ENCODE measurements at places on chromosomes 3 and 15.

- no peak for DNase-seq
Observed at GRCh38 chr15:92460023-92460422, 66.3 kb downstream of the ST8SIA2 start.

- no peak for DNase-seq
Observed at GRCh38 chr3:12343047-12343501, 54.2 kb downstream of the PPARG start.

DNA sequence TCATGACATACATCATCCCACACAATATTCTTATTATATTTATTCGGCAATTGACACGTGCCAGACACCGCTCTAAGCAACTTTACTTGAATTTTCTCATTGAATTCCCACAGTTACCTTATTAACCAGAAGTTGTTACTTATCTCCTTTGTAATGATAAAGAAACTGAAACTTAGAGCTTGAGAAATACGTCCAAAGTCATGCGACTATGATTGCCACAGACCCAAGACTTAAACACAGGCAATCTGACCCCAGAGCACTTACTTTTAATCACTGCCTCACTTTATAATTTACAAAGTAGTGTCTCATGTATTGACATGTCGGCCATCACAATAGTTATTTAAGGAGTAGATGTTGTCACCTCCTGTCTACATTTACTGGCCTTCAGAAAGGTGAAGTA is 64.7 kb downstream of the ATP13A4 start:
- no peak for DNase-seq

DNA sequence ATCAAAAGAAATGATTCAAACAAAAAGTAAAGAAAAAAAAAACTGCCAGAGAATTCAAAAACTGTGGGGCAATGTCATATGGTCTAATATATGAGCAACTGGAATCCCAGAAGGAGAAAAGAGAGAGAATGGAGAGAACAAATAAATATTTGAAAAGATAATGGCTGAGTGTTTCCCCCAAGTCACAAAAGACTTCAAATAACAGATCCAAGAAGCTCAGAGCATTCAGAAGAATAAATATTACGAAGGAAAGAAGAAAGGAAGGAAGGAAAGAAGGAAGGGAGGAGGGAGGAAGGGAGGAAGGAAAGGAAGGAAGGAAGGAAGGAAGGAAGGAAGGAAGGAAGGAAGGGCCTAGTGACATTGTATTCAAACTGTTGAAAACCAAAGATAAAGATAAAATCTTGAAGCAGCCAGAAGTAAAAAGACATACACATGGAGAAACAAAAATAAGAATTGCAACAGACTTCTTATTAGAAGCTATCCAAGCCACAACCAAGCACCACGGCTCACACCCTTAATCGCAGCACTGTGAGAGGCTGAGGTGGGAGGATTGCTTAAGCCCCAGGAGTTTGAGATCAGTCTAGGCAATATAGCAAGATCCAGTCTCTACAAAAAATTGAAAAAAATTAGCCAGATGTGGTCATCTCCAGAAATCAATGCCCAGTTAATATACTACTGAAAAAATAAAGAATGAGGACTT is 118.9 kb upstream of the IGSF10 start:
- no peak for DNase-seq

DNA sequence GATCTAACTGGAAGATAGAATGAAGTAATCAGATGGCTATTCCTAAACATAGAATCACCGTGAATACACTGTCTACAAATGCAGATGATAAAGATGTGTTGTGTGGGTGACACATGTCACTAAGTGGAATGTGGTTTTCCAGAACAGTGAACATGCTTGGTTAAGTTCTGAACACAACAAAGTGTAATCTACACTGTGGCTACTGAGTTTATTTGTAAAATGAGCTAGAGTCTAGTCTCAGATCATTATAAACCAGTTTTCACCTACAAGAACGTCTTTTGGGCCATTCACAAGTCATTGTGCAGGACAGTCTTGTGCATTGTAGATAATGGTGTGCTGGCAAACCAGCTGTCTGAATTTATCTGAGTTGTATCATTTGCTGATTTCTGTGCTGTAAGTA is 35.3 kb downstream of the OXNAD1 start:
- DNase-seq = no peak

DNA sequence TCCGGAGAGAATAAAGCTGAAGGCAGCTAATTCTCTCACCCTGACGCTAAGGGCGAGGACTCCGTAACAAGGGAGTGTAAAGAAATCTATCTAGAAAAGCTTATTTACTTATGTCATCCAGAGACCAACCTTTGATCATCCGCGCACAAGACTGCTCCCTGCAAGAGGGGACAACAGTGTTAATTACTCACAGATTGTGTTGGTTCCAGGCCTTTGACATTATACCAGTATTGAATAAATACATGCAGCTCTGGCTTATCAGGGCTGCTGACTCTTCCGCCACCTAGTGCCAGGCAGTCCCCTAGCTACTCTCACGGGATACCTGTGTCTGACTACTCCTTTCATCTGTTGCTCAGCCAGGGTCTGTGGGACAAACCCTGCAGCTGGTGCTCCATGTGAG is 211.7 kb downstream of the DTWD1 start:
- no peak for DNase-seq

- no peak for DNase-seq
Observed at GRCh38 chr15:63801910-63802309, 31.8 kb downstream of the HERC1 start.

DNA sequence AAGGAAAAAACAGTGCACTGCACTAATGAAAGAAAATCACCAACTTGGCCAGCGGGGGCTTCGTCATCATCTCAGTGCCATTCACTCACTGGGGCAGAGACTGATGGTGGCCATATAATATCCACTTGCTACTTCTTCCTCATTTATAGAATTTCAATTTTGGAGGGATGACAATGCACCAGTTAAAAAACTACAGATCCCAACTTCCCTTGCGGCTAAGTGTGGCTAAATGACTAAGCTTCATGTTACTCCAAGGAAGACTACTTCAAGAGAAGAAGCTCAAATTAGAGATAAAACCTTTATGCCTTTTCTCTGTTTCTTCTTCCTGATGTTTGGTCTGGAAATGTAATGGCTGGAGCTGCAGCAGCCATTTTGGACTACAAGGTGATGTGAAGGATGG is 38.8 kb downstream of the NGLY1 start:
- DNase-seq = no peak

- DNase-seq = no peak
Observed at GRCh38 chr3:129827765-129828164, 65.7 kb downstream of the TMCC1 start.

GRCh38 chr15:44173813-44174212 is 21.3 kb downstream of the FRMD5 start:
- no peak for DNase-seq

DNA sequence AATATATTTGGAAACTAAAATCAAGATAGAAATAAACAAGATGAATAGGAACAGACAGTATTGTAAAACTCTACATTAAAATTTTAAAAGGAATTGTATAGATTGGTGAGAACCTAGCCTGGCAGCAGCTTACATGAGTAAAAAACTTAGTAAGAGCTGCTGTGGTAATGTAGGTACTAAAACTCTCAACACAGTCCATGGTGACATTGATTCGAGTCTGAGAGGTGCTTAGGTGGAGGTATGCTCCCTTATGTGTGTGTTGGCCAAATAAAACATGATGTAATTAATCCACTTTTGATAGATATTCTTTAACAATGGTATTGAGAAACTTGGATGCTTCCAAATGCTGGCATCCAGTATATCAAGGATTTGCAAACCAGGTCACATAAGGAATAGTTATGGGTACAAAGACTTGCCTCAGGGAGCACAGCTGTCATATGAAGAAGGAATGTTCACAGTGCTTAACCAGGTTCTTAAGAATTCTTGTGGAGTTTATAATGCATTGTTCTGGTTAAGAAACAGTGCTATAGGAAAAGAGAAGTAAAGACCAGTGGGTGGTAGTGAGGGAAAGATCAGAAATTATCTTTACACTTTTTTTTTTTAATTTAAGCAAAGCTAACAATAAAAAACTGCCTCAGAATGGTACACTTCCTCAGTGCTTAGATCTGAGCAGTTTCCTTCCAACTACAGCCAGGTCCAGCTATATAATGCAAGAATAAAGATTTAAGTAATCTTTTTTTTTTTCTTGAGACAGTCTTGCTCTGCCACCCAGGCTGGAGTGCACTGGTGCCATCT is 24.6 kb upstream of the IL20RB start:
- no peak for DNase-seq

DNA sequence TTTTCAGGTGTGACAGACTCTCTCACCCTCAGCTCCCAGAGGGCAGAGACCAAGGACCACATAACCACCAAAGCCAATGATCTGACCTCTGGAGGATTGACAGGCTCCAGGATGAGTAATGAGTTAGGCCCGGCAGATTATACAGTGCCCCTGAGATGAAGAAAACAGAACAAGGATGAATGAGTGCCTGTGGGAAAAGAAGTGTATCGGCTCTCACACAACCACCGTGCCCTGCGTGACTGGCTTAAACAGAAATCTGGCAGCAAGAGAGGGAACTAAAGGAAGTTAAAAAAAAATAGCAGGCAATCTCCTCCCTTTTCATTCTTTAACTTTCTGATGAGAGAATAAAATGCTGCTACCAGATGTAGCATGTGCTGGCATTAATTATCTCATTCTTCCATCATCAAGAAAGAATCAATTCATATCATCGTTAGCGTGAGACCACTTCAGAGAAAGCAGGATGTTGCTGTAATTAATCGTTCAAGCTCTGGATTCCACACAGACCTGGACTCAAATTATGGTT is 227.5 kb upstream of the COL8A1 start:
- no peak for DNase-seq

- DNase-seq = no peak
Observed at GRCh38 chr3:187590861-187591576, 79.2 kb downstream of the SST start.

GRCh38 chr15:100101426-100102089 is 240.2 kb downstream of the ADAMTS17 start:
- no peak for DNase-seq

DNA sequence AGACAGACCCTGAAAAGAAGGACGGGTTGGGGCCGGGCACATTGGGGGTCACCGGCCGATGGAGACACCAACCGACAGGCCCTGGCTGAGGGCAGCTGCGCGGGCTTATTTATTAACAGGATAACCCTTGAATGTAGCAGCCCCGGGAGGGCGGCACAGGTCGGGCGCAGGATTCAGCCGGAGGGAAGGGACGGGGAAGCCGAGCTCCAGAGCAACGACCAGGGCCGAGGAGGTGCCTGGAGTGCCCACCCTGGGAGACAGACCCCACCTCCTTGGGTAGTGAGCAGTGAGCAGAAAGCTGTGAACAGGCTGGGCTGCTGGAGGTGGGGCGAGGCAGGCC is 2.2 kb upstream of the LSMEM2 start:
- DNase-seq = no peak

- DNase-seq = no peak
Observed at GRCh38 chr15:72474466-72474911, 359 bp downstream of the ARIH1 start.

- no peak for DNase-seq
Observed at GRCh38 chr3:51963951-51964451, 3.3 kb downstream of the PCBP4 start.

- DNase-seq = no peak
Observed at GRCh38 chr3:112572701-112573100, 10.9 kb downstream of the SLC35A5 start.

- DNase-seq = no peak
Observed at GRCh38 chr3:129378949-129379348, 49.5 kb downstream of the EFCAB12 start.

DNA sequence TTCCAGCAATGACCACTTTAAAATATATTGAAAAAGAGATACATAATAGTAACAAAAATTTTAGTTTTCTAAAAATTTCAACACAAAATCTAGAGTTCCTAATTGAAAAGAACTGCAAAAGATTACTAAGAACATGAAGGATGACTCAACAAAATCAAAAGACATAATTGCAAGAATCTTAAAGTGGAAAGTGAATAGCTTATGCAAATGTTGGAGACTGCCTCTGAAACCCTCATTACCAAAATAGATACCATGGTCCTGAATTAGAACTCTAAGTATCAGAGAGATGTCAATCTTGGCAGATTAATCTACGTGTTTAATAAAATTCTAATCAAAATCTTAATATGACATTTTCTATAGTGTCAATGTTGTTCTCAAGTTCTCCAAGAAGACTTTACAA is 60.7 kb upstream of the SGO1 start:
- DNase-seq = no peak

GRCh38 chr3:100399341-100400071 is 1.4 kb downstream of the TOMM70 start:
- DNase-seq = no peak

GRCh38 chr3:33911525-33912322 is 113.3 kb downstream of the PDCD6IP start:
- DNase-seq = no peak

GRCh38 chr3:167918686-167919085 is 177.0 kb downstream of the GOLIM4 start:
- no peak for DNase-seq

DNA sequence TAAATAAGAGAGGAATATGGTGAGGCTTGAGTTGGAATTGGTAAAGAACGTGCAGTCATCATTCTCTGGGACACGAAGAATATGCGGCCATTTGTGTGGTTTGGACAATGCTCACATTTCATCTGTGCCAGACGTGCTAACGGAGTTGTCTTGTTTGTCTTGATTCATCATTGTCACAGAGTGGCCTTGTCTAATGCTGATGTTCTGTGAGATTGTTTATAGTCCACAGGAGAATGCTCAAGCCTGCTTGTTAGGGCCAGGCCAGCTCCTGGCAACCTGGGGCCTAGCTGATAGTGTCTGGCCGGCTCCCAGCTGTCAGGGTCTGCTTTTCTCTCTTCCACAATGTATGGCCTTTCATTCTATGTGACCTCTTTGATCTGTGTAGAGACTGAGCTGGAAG is 384.7 kb downstream of the EDEM1 start:
- no peak for DNase-seq

DNA sequence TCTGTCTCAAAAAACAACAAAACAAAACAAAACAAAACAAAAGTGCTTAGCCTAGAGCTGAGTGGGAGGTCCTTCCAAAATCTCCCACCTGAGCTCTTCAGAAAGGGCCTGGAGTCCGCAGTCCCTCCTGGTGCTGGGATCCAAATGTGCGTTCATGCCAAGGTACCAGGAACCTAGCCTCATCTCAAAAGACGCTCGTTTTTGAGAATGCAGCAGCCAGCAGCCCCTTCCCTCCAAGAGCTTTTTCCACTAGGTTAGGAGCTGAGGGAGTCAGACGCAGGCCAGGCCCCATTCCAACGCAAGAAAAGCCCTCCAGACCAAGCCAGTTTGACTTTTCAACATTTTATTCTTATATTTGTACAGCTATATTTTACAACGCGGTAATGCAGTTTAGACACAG is 18.7 kb upstream of the RTP2 start:
- no peak for DNase-seq

DNA sequence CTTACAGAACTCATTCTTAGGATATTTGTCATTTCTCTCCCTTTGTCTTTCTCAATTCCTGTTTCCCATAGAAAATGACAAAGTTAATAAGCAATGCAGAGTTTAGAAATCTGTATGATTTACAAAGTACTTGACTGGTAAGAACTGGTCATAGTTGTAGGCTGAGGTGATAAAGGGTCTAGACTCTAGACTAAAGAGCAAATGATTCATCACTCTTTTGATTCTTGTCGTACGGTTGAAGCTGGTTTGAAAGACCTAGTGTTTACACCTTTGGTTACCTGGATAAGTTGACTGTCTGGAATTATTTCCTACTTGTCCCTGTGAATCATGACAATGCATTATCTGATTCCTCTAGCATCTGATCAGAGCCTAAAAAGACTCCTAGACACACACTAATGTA is 58.9 kb upstream of the TP63 start:
- DNase-seq = no peak

All from stimulated activated CD8-positive, alpha-beta memory T cell treated with anti-CD3 and anti-CD28 coated beads, Interleukin-12 subunit alpha, Interleukin-12 subunit beta, amount 100 ng/mL, for 1 hour (primary cell).